Activated T-cell treated with anti-CD3 and anti-CD28 coated beads for 1 hour (primary cell): ENCODE measurements at places on chromosomes 5 and 9.

DNA sequence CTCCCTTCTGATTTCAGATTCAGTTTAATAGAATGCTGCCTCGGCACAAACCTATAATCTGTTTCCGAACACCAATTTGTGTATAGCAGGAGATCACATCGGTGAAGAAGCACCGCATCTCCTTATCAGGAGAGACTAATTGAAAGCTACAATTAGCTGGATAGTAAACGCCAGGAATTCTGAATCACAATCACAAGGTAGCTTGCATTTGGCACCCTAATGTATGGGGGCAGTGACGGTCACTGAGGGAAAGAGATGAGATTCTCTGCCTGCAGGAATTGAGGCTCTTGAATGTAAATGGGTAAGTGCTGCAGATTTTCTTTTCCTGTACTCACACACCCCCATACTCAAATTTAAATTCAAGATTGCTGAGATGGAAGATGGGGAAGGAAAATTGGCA is 373.6 kb upstream of the ZNF608 start:
- no peak for DNase-seq

- DNase-seq, result no peak
Measured at GRCh38 chr5:32100691-32101302, 73.3 kb downstream of the GOLPH3 start.

DNA sequence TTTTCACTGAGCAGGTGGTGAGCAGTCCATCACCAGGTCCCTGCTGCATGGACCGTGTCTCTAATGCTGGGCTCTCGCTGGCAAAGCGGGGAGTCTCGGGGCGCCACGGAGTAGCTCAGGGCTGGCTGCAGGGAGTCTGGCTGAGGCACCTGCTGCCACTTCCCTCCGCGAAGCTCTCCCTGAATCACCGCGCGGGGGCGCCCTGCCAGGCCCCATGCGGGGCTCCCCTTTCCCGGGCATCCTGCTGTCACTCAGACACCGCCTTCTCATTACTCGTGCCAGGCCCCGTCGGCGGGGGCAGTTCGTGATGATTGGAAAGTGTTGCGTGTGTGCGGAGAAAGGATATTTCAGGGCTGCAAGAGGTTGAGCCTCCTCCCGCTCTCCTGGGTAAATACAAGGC is 335.8 kb downstream of the IRX2 start:
- no peak for DNase-seq

- no peak for DNase-seq
Measured at GRCh38 chr9:14262827-14263226, 51.1 kb downstream of the NFIB start.

GRCh38 chr5:23655674-23656073 is 148.3 kb downstream of the PRDM9 start:
- DNase-seq, result no peak

DNA sequence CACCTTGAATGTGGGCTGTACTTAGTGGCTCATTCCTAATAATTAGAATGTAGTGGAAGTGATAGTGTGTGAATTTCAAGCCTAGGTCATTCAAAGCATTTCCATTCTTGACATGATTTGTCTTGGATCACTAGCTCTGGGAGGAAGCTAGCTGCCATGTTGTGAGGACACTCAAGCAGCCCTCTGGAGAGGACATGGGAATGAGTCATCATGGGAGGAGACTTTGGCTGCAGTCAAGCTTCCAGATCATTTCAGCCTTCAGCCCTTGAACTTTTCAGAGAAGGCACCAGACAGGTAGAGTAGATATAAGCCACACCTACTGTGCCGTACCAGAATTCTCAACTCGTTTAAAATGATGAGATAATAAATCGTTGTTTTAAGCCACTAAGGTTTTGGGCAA is 506.9 kb downstream of the ZNF608 start:
- DNase-seq, result no peak

DNA sequence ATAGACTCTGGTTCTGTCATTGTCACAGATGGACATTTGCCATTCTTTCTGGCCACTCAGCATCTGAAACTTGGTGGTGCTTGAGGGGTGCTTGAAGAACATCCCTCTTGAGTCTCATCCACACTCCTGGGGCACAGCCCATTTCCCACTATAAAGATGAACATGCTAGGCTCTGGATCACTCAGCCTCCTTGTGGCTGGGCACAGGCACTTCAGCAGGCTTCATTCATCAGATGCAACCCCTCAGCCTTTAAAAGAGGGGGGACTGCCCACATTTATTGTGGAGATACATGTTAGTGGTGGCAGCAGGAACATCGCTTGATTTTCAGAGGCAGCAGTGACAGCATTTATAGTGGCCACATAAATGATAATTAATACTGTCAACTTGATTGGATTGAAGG is 124.7 kb upstream of the NIPBL start:
- DNase-seq, result no peak

GRCh38 chr9:13061390-13061789 is 218.1 kb downstream of the MPDZ start:
- no peak for DNase-seq

GRCh38 chr5:149851211-149851610 is 93.4 kb downstream of the PDE6A start:
- no peak for DNase-seq

DNA sequence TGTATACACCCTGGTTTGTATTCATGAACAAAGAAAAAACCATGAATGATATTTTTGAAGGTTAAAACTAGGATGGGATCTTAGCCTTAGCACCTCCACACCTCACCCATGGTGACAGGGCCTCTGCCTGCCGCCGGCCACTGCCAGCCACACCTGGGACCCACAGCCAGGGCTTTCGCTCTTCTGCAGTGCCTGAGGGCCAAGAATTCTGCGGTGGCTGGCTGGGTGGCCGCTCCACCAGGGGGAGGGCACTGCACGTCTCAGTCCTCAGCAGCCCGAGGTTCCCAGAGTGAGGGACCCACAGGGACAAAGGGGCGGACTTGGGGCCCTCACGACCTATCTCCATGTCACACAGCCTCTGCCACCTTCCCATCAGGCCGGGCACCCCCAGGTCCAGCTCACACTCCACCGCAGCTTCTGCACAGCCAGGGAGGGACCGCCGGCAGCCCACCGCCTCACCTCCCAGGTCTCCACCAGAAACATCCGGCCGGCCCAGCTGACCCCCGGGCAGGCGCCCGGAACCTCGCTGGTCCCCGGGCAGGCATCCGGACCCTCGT is 6.9 kb downstream of the EXD3 start:
- DNase-seq, result no peak

DNA sequence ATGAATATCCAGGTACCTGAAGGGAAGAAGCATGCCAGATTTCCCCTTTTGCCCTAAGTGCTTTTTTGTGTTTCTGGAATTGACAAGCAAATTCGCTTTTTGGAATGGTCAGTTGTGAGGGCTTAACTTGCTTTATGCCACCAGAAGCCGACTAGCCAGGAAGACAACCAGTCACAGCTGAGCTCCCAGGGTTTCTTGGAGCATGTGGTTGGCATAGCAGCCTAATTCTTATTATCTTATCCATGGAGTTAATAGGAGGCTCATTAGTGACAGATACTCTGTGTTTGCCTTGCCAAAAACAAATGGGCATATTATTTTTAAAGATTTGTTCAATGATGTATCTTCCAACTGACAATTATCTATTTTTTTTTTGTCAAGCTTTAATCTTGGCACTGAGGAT is 500.7 kb downstream of the PTPRD start:
- DNase-seq, result no peak

GRCh38 chr5:149580808-149581191 is 498 bp upstream of the ARHGEF37 start:
- DNase-seq, result no peak

DNA sequence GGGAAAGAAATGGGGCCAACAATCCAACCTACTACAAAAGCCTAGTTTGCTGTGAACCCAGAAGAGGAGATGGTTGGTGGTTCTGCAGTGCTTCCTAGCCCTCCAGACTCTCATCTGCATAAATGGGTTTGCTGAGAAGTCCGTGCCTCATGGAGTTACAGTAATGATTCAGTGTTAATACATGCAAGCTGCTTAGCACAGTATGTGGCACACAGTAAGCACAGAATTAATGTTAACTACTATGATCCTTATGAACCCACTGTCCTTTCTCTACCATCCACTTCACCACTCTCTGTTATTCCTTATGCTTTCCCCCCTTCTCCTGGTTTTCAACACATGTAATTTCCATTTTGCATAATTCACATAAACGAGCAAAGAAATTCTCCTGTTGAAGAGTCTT is 100.0 kb downstream of the ACTBL2 start:
- no peak for DNase-seq

DNA sequence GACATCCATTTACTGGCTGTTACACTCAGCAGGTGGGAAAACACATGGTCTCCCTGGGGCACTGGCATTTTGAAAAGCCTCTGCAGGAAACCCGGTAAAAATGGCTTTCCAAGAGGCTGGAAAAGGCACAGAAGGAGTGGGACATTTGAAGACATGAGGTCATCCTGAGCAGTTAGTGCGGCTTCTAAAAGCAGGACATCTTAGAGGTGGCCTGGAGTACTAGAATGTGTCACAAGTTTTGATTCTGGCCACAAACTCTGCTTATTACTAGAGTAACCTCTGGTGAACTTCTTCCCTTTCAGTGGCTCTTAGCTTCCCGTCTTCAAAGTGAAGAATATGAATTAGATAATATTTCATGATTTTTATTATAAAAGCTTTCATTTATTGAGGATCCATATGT is 423.0 kb upstream of the BRINP1 start:
- DNase-seq, result no peak

DNA sequence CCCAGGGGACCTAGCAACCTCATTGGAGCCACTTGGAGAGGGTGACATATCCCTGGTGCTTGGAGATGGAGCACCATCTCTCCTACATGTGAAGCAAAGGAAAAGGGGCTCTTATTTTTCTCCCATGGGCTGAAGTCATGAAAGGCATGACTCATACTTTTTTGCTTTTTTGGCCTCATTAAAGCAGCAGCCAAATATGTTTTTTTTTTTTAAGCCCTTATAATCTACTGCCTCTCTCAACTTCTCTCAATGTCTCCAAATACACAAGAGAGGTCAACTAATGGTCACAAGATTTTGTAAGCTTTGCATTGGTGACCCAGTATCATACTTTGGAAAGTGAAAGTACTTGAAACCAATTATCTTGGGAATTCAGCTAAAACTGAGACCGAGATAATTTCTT is 1.6 kb upstream of the CFAP90 start:
- DNase-seq, result no peak

DNA sequence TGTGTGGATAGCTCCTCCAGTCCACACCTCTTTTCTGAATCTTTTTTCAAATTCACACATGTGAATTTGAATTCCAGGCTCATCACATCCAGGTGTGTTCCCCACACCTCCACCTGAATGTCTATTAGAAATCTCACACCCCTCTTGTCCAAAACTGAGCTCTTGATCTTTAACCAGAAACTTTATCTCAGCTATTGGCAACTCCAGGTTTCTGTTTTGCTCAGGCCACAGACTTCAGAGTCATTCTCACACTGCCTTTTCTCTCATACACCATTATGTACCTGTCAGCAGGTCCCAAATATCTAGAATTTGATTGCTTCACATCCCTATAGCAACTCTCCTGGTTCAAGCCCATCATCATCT is 11.6 kb downstream of the NIPSNAP3B start:
- DNase-seq, result no peak

GRCh38 chr9:83182071-83182470 is 119.1 kb upstream of the RASEF start:
- no peak for DNase-seq

- DNase-seq, result no peak
Measured at GRCh38 chr9:89657295-89657694, 52.5 kb downstream of the GADD45G start.

DNA sequence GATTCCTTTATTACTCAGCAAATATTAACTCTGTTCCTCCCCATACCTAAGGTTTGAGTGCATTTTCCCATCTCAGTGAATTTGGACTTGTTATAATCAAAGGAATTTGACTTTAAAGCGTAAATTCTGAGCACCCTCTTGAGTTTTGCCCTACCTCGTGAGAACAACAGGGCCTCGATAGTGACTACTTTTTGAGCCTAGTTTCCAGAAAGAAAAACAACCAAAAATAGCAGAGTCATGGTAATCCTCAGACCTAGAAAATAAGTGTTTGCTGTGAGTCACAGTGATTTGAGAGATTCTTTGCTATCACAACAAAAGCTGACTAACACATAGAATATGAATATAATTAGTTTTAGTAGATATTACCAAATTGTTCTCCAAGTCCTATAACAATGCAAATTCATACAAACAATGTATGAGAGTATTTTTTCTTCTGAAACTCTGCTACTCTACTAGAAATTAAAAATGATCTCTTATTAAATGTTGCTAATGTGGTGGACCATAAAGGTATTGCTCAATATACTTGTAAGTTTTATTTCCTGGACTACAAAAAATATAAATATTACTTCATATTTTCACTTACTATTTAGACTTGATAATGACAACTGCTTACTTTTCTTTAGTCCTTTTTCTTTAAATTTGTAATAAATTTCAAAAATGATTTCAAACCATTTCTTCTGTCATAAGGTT is 759.7 kb downstream of the BRINP1 start:
- DNase-seq, result no peak

DNA sequence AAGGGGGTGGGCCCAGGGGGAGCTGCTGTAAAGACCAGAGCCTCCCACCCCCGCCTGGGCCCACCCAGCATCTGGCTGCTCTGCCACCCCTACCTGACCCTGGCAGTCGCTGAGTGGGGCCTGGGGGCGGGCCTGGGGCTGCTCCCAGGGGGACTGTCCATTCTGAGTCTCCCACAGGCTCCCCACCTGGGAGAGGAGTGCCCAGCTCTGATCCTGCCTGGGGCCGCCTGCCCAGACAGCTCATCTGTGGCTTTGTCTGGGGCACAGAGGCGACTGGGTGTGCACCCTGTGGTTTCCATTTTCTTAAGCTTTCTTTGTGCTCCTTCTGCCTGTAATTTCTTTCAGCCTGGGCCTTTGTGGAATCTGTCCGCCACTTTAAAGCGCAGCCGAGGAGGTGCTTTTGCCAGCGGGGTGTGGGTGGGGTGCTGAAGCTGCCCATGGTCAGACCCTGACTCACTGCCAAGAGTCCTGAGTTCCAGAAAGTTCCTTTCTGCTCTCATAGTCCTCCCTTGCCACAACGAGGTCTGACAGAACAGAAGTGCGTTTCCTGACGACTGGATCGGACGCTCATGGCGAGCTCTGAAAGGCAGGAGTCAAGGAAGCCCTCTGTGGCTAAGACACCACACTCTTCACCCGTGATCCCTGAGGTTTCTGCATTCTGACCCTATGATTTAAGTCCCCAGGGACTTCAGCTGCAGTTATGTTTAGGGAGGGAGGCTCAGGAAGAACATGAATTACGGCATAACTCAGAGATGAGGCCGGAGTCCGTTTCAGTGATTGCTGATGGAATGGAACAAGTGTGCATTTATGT is 225.0 kb downstream of the FANCC start:
- DNase-seq, result no peak
